ENCODE measurements at places on chromosomes 4 and X.

- no peak for DNase-seq
These were observed 105.7 kb upstream of the LIMCH1 start for GRCh38 chr4:41432219-41432618.

DNA sequence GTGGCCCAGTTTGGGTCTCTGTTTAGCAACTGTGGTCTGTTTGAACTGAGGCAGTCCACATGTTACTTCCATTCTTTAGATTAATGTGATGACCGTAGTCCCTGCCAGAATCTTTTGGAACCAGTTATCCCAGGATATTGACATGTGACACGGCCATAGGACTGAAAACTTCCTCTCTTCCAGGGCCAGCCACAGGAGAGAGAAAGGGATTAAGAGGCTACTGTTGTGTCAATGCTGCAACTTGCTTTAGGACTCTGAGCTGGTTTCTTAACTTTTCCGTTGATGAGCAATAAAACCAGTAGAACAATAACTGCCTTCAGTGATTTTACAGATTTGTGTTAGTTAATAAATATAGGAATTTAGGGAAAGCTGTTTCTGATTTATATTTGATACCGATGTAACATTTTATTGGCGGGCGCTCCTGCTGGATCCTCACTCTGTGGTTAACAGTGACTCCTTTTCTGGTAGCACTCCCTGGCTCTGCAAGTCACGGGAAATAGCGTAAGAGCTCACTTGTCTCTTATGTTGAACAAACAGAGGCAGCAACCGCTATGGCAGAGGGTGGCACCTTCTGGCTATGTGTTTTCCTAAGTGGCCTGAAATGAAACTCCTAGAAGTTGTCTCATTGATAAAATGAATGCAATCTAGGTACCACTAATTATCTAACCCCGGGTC lies 2.5 kb downstream of the TENM3 start:
- DNase-seq, result no peak

GRCh38 chr4:186347743-186348142 lies 81.8 kb downstream of the F11 start:
- no peak for DNase-seq

- peak; percentile 33 for DNase-seq
These were observed 2.5 kb upstream of the RS1 start for GRCh38 chrX:18674417-18674787.

DNA sequence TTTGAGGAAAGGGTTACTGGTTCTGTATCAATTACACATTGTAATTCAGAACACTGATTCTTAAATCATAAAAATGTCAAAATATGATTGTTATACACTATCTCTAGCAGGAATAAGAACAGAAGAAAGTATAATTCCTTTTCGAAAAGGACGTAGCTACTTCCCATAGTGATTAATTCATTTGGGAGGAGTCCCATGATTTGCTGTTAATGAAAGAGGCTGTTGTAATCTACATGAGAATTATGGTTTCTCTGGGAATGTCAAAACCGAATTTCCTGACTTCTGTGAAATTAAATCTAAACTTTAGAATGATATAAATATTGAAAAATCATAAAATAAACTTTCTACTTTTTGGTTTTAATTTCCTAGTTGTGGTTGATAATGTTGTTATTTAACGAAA lies 191.1 kb upstream of the ETNPPL start:
- DNase-seq, result no peak

DNA sequence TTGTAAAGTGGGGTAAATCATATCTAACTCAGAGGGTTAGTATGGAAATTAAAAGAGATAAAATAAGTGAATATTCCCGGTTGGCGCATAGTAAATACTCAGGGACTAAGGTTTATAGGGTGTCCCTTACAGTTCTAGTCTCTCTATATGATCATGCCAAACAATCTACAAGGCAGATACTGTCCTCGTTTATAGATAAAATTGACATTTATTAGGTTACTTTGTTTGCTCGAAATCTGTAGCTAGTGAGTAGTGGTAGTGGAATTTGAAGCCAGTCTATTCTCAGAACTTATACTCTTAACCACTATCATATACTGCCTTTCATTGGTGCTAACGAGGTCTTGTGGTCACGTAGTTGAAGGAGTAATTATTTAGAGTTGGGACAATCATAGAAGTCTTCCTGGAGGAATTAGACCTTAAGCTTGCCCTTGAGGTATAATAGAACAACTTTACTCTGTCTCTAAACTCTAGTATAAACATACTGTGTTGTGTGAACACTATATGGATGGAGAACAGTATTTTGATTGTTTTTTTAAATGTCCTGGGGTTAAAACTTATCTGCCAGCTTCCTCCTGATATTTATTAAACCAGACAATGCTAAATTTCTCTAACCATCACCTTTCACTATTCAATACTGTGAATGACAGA lies 324.0 kb downstream of the STIM2 start:
- no peak for DNase-seq

DNA sequence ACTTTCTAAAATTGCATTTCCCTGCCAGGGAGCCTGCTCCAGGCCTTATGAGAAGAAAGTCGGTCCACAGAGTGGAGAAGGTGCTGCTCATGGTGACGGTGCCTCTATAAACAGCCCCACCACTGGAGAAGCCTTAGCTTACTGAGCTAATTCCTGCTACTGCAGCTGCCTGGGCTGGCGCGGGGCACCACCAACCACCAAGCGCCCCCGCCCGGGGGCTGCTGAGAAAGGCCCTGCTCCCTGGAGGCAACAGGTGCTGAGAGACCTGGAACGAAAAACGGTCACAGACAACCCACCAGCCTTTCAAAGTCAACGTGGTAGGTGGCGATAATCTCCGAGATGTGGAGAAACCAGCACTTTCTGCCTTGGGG lies 2.9 kb downstream of the HCFC1 start:
- DNase-seq, result peak; percentile 64

DNA sequence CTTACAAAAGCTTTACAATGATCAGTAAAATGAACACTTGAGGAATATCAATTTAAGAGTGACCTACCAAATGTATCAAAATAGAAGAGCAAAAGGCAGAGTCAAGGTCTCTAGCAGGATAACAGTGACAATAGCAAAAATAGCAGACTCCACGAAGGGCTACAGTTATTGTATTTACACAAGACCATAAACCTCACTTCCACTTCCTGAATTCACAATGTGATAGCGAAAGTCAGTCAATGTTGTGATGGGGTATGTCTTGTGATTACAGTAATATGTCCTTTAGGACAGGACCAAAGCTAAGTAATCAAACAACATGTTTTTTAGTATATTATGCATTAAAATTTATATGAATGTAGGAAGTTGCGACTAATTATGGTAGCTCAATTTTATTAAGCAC lies 139.6 kb downstream of the IQCM start:
- DNase-seq, result no peak

GRCh38 chr4:66178906-66179305 lies 508.6 kb upstream of the EPHA5 start:
- no peak for DNase-seq

DNA sequence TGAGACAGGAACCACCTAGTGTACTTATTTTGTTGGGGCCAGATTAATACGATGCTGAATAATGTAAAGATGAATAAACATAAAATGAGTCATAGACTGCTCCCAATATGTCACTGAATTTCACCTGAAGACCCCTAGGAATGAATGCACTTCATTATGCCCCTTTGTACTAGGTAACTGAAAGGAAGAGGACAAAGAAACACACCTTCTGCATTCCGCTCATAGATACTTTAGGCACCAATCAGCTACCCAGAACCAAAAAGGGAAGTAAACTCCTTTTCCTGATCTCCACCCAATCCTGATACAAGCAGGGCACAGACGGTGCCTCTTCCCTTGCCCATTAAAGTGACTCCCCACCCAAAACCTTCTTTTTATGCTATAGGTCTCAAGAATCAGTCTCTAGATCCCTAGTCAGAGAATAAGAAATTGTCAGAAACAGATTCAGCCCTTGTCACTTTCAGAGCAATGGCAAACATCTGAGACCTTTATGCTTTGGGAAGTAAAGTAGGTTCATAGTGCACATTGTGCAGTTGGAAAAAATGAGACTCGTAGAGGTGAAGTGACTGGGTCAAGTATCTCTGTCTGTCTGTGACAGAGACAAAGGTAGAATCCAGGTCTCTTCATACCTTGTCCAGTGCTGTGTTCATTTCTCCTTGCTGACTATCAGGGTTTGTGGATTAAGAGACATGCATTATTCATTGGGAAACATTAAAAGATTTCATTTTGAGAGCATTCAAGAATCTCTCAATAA lies 2.3 kb downstream of the GPR174 start:
- DNase-seq, result no peak

All from activated CD4-positive, alpha-beta T cell treated with anti-CD3 and anti-CD28 coated beads for 36 hours (primary cell).